ENCODE measurements at places on chromosomes 3 and 15. TPM values are rescaled to one million over a fixed set of nuclear protein-coding genes. Genes with fewer than 3 reads are reported as not detected.

- H3K36me3 ChIP-seq = no peaks in the 10 kb centered on the region
- peaks cover 6% of the 10 kb centered on the region for H3K27me3 ChIP-seq
- H3K27ac ChIP-seq = no peak overlapping the region
- H3K4me3 ChIP-seq = no peak overlapping the region
- H3K4me1 ChIP-seq = no peaks in the 10 kb centered on the region
- no peak for DNase-seq
These were observed 5.0 kb downstream of the WNT7A start for GRCh38 chr3:13874891-13875290.

GRCh38 chr3:174776123-174776522 is 83.0 kb upstream of the NAALADL2 start:
- H3K4me3 ChIP-seq = no peak overlapping the region
- DNase-seq = no peak
- no peaks in the 10 kb centered on the region for H3K36me3 ChIP-seq
- H3K27me3 ChIP-seq = no peaks in the 10 kb centered on the region
- H3K27ac ChIP-seq = no peak overlapping the region

DNA sequence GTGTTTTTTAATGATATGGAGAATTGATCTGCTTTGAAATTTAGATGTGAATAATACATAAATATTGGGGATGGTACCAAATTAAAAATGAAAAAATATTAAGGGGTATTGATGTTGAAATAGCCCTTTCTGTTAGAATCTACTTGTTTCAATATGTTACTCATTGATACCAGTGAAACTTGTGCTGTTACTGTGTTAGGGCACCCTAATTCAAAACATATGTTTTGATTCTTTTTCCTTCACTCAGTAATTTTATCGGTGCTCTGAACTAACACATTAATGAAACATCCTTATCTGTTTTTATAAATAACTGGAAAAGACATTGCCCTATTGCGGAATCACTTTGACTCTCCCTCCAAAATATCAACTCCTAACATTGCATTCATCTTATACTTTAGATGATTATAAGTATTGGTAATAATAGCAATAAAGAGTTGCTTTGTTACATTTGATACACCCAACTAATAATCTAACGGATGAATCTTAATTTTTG is 52.0 kb upstream of the CCNB2 start:
- no peaks in the 10 kb centered on the region for H3K4me1 ChIP-seq
- no peak overlapping the region for H3K4me3 ChIP-seq
- no peak for DNase-seq
- H3K27me3 ChIP-seq = no peaks in the 10 kb centered on the region
- H3K27ac ChIP-seq = no peak overlapping the region
- H3K36me3 ChIP-seq = peaks cover 20% of the 10 kb centered on the region

PTH1R gene
- total RNA-seq = 19.2 TPM

DNA sequence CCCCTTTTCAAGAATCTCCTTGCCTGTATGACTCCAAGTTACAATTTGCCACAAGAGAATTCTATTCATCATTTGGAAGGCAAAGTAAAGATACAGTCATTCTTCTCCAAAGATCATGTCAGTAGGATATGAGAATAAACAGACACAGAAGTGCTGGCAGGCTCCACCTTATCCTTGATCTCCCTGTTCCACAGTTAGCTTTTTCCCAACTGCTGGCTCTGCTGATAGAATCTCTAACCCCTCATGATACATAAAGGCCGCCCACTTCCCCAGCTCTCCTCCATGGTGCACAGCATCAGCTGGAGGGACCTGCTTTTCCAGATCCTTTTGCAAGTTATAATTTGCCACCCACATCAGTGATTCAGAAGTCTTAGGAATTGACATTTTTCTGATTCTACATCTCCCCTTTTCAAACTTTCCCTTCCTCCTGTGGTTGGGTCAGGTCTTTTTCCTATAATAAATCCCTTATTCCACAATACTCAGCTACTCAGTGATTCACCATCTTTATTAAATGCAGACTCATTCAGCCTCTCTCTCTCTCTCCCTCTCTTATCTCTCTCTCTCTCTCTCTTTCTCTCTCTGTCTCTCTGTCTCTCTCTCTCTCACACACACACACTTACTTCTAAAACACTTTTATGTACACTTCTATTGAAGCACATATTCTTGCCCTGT is 465.4 kb downstream of the GBE1 start:
- no peaks in the 10 kb centered on the region for H3K4me1 ChIP-seq
- no peak overlapping the region for H3K4me3 ChIP-seq
- no peak for DNase-seq
- H3K36me3 ChIP-seq = no peaks in the 10 kb centered on the region
- H3K27me3 ChIP-seq = no peaks in the 10 kb centered on the region

GRCh38 chr15:98452238-98452637 is 196.1 kb upstream of the IGF1R start:
- H3K4me3 ChIP-seq = no peak overlapping the region
- H3K4me1 ChIP-seq = no peaks in the 10 kb centered on the region
- no peak overlapping the region for H3K27ac ChIP-seq
- no peak for DNase-seq
- no peaks in the 10 kb centered on the region for H3K36me3 ChIP-seq
- H3K27me3 ChIP-seq = no peaks in the 10 kb centered on the region

CDHR4 gene
- not detected for total RNA-seq

TNFSF10 gene
- 38.1 TPM for total RNA-seq

- H3K27ac ChIP-seq = no peak overlapping the region
- H3K27me3 ChIP-seq = no peaks in the 10 kb centered on the region
- peaks cover 2% of the 10 kb centered on the region for H3K4me1 ChIP-seq
- peaks cover 16% of the 10 kb centered on the region for H3K36me3 ChIP-seq
- no peak overlapping the region for H3K4me3 ChIP-seq
- DNase-seq = no peak
These were observed 8.2 kb downstream of the HYAL2 start for GRCh38 chr3:50314342-50314741.

- H3K27ac ChIP-seq = no peak overlapping the region
- no peaks in the 10 kb centered on the region for H3K27me3 ChIP-seq
- H3K4me3 ChIP-seq = no peak overlapping the region
- no peaks in the 10 kb centered on the region for H3K36me3 ChIP-seq
- DNase-seq = no peak
These were observed 5.3 kb downstream of the GABRA5 start for GRCh38 chr15:26872206-26872605.

GRCh38 chr15:90177012-90177411 is 24.1 kb upstream of the SEMA4B start:
- H3K4me1 ChIP-seq = no peaks in the 10 kb centered on the region
- no peaks in the 10 kb centered on the region for H3K27me3 ChIP-seq
- H3K36me3 ChIP-seq = no peaks in the 10 kb centered on the region
- H3K4me3 ChIP-seq = no peak overlapping the region
- DNase-seq = no peak

ZMAT3 gene
- 19.6 TPM for total RNA-seq

DNA sequence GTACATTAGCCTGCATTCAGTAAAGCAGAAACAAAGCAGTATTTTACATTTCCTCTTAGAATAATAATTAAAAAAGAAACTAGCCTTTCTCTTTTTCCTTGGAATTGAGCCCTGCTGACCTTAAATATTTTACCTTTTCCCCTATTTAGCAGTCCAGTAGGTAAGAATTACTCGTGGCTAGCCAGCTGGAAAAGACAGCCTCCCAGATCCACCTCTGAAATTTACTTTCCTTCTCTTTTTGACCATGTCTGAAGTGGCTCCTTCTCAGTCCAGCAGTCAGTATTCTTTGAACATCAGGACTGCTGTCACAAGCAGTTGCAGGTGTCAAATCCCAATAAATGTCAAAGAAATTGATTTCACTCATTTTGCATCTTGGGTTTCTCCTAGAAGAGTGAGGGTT is 311.5 kb upstream of the DCBLD2 start:
- no peak overlapping the region for H3K4me3 ChIP-seq
- H3K36me3 ChIP-seq = no peaks in the 10 kb centered on the region
- DNase-seq = no peak
- H3K4me1 ChIP-seq = no peaks in the 10 kb centered on the region

GRCh38 chr3:10561162-10561945 is 56.0 kb upstream of the ATP2B2 start:
- no peak for DNase-seq
- no peaks in the 10 kb centered on the region for H3K36me3 ChIP-seq
- no peaks in the 10 kb centered on the region for H3K27me3 ChIP-seq
- H3K4me3 ChIP-seq = no peak overlapping the region
- H3K4me1 ChIP-seq = no peaks in the 10 kb centered on the region

ADPRH gene
- 2.5 TPM for total RNA-seq

MYRIP gene
- 14.8 TPM for total RNA-seq

GRCh38 chr3:62686503-62687294 is 188.5 kb downstream of the CADPS start:
- DNase-seq = no peak
- H3K27me3 ChIP-seq = no peaks in the 10 kb centered on the region
- H3K36me3 ChIP-seq = no peaks in the 10 kb centered on the region
- no peak overlapping the region for H3K27ac ChIP-seq
- no peak overlapping the region for H3K4me3 ChIP-seq

- H3K4me1 ChIP-seq = peaks cover 34% of the 10 kb centered on the region
- no peak for DNase-seq
- H3K36me3 ChIP-seq = no peaks in the 10 kb centered on the region
These were observed 161.2 kb upstream of the TMCO5A start for GRCh38 chr15:37773111-37773860.

DNA sequence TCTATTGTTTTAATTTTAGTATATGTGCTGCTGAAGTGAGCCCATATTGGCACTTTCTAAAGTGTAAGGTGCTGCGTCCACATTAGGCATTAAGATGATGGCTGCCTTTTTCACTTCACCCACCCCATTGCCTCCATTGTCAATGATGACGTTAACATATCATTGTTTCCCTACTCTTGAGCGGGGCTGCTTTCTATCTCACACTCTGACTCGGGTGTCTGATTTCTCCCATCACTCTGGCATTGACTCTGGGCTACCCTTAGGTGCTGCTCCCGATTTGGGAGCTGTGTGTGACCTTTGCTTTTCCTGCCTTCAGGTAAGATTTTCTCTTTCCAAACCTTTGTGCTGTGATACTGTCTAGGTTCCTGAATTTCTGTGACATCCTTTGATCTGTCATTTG is 28.8 kb downstream of the CGNL1 start:
- no peak for DNase-seq
- no peaks in the 10 kb centered on the region for H3K36me3 ChIP-seq
- no peaks in the 10 kb centered on the region for H3K27me3 ChIP-seq
- H3K27ac ChIP-seq = no peak overlapping the region
- peaks cover 5% of the 10 kb centered on the region for H3K4me1 ChIP-seq

DNA sequence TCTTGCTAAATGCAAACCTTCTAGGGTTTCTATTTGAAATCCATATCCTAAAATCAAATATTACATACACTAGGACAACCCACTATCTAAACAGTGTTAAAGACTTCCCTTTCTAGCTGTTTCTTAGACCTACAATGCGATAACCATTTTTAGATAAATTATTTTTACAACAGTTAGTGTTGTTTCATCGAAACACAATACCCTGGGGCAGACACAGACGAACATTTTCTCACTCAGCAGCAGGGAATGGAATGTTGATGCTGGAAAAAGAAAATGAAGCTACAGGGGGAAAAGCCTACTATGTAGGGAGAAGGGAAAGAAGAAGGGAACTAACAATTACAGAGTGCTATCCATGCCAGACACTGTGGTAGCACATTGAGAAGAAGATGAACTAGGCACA is 6.0 kb upstream of the HERC1 start:
- no peak for DNase-seq
- no peaks in the 10 kb centered on the region for H3K27me3 ChIP-seq
- H3K27ac ChIP-seq = no peak overlapping the region
- H3K36me3 ChIP-seq = no peaks in the 10 kb centered on the region
- no peak overlapping the region for H3K4me3 ChIP-seq

GRCh38 chr15:101676921-101677329 is 24.7 kb upstream of the TM2D3 start:
- no peak for DNase-seq
- H3K4me1 ChIP-seq = no peaks in the 10 kb centered on the region
- H3K27ac ChIP-seq = no peak overlapping the region
- no peak overlapping the region for H3K4me3 ChIP-seq
- H3K36me3 ChIP-seq = no peaks in the 10 kb centered on the region
- no peaks in the 10 kb centered on the region for H3K27me3 ChIP-seq

CTXND1 gene
- total RNA-seq = 4.3 TPM

DNA sequence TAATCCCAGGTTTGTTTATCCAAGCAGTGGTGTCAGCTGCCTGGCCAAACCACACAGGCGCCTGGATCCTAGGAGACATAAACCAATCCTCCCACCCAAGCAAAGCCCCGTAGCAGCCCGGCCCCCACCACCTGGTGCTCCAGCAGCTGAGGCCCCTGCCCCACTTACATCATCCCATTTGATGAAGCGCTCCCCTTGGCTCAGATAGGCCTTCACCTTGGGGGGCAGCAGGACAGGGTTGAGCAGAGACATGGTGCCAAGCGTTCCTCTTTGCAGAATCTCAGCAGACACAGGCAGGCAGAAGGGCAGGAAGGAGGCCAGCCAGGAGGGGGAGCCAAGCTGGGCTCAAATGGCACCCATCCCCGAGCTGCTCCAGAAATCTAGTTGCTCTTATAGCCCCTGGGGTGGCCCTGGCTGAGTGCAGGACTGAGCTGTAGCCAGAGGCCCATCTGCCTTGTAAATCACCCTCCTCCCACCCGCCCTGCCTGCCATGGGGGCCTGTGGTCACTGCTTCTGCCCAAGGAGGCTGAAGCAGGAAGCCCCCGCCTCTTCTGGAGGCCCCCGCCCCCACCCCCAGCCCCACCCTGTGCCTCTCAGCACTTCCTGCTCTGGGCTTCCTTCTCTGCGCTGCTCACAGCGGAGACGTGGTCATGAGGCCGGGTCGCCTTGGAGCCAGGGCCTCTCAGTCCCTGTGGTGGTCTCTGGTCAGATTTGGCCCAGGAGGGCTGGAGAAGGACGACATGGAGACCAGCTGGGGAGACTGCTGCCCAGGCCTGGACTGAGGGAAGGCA is at the start of gene PLCB2:
Gene PLCB2 (minus strand): TSS at position 515 of the 791 bp plus-strand sequence. CDS start 263 bp downstream, at position 252.
- H3K4me1 ChIP-seq = no peaks in the 10 kb centered on the region
- H3K4me3 ChIP-seq = peak within 1 kb of the TSS; percentile 41
- H3K27me3 ChIP-seq = no peaks in the 10 kb centered on the region
- no peaks in the 10 kb centered on the region for H3K36me3 ChIP-seq
- peak; percentile 74 for DNase-seq

LRRC2 gene
- total RNA-seq = 8.9 TPM

GBE1 gene
- total RNA-seq = 44.6 TPM

DNA sequence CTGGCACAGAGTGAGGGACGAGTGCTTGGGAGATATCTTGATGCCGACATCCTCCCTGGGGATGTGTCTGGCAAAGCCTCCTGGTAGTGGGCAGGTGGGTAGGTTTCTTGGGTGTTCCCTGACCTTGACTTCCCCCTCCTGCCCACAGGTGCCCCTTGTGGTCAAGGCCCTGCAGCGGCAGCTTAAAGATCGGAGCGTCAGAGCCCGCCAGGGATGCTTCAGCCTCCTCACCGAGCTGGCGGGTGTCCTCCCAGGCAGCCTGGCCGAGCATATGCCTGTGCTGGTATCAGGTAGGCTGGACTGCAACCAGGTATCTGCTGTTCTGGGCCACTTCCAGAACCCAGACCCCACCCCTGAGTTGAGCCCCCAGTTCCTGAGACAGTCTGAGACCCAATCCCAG is 19.2 kb downstream of the CAND2 start:
- no peaks in the 10 kb centered on the region for H3K27me3 ChIP-seq
- no peak overlapping the region for H3K27ac ChIP-seq
- H3K36me3 ChIP-seq = no peaks in the 10 kb centered on the region
- no peak overlapping the region for H3K4me3 ChIP-seq

Data from right lobe of liver (tissue), 6 donors.